NCI-H1105 treated with DMSO at 0.1 percent for 48 hours (cell line): ENCODE measurements at places on chromosomes 11 and 22.

GRCh38 chr11:279966-280705 is 1.9 kb downstream of the NLRP6 start:
- DNase-seq: no peak

DNA sequence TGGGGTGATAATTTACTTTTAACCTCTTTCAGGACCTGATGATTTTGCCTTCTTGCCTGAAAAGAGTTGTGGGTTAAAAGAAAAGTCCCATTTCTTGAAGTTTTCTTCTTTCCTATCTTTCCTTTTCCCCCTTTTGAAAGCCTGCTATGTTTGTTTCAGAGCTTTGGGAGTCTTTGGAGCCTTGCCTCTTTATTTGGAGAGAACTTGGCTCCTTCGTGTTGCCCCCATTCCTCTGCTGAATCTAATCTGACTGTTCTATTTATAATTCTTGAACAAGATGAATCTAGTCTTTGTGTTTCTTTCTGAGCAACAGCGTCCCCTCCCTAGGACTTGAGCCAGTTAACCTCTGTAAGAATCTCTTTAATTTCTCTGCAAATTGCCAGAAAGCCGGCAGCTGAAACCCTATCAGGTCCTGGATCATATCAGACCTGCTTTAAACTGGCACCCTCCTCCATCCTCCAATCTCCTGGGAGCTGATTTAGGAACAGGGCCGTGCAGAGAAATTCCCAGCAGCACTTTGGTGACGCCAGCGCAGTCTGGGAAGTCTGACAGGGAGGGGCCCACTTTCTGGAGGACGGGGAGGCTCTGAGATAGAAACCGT is 289.1 kb upstream of the SORL1-AS1 start:
- DNase-seq: no peak

DNA sequence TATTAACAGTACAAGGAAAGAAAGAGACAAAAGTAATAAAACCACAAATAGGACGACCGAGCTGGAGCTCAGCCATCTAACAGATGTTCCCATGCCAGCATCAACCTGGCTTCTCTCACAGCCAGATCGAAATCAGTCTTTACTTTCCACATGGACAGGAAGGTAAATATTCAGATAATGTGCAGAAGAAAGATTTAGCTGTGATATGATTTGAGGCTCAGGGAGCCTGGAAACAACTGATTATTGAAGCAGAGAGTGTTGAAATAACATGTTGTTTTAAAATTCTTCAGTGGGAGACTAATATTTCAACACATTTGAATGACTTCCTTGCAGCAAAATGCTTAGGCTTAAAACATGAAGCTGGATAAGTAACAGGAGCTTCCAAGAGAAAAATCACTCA is 546.8 kb downstream of the ETS1 start:
- no peak for DNase-seq

DNA sequence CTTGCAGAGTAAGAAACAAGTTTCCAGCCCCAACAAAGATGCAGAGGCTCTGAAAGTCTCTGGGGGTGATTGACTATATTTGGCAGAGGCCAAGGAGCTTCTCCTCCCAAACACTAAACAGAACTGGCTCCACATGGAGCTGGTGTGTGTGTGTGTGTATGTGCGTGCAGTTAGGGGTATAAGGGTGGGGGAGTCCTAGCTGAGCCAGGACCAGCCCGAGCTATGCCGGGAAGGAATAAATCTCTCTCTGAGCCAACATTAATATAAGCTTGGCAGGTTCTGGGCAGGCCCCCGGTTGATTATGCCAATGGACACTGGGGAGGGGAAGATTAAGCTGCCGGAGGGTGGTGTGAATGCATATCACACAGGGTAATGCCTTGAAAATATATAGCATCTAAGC is 324.2 kb downstream of the MIAT start:
- no peak for DNase-seq

- DNase-seq: no peak
Observed at GRCh38 chr11:29163231-29163630, 853.6 kb downstream of the KCNA4 start.

DNA sequence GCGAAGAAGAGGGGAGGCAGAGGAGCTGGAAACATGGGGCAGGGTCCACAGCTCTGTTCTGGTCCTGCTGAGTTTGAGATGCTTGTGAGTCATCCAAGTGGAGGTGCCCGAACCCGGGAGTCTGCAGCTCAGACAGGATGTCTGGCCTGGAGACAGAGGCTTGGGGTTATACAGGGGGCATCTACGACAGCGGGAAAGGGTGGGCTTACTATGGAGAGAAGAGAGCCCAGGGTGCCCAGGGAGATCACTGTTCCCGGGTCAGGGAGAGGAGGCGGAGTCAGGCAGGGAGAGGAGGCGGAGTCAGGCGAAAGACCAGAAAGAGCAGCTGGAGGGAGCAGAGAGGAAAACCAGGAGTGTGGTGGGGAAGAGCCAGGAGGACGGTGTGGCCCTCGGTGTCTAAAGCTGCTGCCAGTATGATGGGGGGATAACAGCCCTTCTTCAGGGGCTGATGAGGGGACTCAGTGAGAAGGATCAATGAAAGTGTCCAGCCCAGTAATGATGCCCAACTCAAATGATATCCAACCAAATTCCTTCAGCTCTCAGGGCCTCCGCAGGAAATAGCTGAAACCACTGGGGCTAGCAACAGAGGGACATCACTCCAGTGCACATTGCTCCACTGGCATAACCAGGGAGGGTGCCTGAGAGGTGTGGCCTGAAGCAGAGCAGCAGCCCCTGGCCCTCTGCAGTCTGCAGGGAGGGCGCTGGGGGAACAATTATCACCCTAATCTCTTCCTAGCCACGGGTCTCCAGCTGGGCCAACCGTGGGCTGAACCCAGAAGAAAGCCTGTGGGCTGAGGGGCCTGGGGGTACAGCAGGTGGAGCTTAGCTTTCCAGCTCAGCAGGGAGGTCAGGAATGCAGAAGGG is 2.6 kb upstream of the LTBP3 start:
- peak; percentile 15 for DNase-seq

- DNase-seq: no peak
Observed at GRCh38 chr11:132343445-132344175, 973.2 kb downstream of the NTM start.

DNA sequence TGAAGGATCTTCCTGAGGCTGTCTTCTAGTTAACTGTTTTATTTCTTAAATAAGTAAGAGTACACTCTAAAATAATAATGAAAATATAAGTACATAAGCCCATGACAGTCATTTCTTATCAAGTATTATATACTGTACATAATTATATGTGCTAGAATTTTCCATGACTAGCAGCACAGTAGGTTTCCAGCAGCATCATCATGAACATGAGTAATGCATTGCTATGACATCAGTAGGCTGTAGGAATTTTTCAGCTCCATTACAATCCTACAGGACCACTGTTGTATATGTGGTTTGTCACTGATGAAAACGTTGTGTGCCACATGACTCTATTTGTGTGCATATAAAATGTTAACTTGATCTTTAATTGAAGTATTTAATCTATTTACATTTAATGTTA is 22.0 kb downstream of the ZNF202 start:
- DNase-seq: no peak

GRCh38 chr22:16866167-16866566 is 41.0 kb upstream of the XKR3 start:
- no peak for DNase-seq

GRCh38 chr22:35450824-35451569 is 51.1 kb downstream of the MCM5 start:
- no peak for DNase-seq

DNA sequence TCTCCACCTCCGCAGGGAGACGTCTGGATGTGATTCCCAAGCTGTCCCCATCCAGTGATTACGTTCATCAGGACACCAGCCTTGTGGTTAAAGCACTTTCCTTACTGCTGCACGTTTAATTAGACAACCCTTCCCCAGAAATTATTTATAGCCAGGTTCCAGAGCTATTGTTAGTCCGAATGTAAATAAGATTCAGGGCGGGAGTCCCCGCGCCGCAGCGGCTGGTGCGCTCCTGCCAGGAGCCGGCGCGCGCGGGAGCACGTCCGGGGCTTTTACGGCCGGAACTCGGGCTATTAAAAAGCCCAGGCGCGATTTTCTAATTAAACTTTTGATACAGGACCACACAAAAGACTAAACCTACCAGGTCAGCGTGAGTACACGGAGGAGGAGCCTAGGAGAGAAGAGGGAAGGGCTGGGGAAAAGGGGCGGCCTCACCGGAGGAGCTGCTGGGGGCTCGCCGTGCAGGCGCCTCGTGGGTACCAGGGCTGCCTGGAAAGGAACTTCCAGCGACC is 538.3 kb downstream of the OPCML start:
- DNase-seq: peak; percentile 90

- no peak for DNase-seq
Observed at GRCh38 chr11:73266646-73267020, 5.5 kb upstream of the P2RY6 start.

- DNase-seq: no peak
Observed at GRCh38 chr22:31987218-31987617, 42.9 kb downstream of the YWHAH start.

- no peak for DNase-seq
Observed at GRCh38 chr22:49667236-49667635, 160.4 kb downstream of the BRD1 start.

DNA sequence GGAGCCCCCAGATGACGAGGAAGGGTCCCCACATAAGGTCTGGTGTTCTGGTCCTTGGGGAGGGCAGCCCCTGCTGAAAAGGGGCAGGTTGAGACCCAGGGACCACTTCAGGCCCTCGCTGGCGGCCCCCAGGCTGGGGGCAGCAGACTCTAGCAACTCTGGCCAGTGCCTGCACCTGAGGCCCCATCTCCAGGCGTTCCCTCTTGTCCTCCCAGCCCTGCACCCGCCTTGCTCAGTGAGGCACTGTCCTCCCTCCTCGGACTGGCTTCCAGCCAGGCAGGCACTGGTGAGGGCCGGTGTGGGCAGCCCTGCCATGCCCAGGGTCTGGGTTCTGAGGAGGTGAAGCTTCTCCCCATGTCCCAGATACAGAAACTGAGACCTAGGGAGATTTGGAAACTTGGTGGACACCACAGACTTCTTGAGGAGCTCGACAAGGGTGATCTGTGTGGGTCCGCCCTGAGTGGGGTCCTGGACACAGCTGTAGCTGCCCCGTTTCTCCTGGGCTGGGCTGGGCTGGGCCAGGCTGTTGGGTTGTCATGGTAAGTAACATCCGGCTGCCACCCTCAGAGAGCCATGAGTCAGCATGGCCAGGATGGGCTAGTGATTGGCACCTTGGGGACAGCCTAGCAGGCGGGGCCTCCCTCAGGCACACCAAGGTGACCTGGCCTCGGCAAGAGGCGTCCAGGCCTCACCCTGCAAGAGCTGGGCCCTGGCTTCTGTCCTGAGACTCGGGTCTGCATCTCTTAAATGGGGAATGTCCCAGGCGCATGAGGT is 11.1 kb upstream of the PHLDA2 start:
- no peak for DNase-seq

DNA sequence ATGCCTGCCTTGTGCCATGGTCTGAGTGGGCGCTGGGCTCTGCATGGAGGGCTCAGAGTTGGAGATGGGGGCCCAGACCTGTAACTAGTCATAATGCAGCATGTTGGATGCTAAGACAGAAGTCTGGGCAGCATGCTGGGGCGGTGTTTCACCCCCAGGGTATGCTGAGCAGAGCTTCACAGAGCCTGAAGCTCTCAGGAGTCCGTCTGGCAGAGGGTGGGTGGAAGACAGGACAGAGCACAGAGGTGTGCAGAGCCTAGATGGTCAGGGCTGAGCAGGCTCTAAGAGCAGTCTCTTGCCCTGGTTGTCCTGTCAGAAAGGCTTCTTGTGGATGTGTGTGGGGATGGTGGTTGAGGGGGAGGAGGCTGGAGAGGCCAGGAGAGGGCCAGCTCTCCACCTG is 7.2 kb downstream of the TAF6L start:
- DNase-seq: no peak

GRCh38 chr11:128302425-128303186 is 284.8 kb downstream of the ETS1 start:
- no peak for DNase-seq

- DNase-seq: peak; percentile 8
Observed at GRCh38 chr11:100068116-100068515, 619.0 kb upstream of the ARHGAP42 start.

GRCh38 chr11:128335729-128336128 is 251.6 kb downstream of the ETS1 start:
- no peak for DNase-seq

DNA sequence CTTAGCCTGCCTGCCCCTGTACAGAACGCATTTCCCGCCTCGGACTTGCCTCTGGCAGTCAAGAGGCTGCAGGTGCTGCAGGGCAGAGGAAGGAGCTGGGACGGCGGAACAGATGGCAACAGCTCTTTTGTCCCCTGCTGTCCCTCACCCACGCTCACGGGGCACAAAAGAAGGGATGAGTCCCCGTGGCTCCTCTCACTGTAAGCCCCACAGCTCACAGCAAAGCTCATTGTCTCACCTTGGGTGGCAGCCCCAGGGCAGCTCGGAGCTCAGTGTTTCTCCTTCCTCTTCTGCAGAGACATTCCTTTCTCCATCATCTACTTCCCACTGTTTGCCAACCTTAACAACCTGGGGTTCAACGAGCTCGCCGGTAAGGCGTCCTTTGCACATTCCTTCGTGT is 24.3 kb downstream of the SLC25A18 start:
- DNase-seq: no peak
